ENCODE measurements at places on chromosomes 11 and 22.

DNA sequence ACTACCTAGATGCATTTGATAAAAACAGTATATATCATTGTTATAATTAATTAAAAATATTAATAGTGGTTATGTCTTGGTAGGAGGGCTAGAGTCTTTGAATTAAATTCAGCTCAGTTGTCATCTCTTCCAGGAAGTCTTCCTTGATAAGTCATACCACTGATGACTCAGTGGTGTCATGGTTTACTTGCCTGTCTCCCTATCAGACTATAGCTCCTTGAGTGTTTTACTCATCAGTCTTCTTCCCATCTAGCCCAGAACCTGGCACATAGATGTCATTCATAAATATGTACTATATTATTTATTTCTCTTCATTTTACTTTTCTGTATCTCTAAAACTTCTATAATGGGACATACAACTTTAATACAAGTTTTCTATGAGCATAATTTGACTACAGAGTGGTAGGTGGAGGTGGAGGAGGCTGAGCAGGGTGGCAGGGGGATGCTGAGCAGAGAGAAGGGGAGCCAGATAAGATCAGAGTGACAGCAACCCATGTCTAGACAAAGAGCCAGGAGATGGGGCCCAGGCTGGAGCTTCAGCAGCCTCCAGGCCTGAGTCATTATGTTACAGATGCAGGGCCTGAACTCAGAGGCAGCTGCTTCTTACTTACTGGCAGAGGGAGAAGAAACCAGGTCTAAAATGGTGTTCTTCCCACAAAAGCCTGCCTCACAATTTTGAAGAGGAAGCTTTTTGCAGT, 82.3 kb upstream of the PHOX2A start:
- DNase-seq: no peak

- no peak for DNase-seq
Measured at GRCh38 chr11:131534611-131535010, 164.2 kb downstream of the NTM start.

DNA sequence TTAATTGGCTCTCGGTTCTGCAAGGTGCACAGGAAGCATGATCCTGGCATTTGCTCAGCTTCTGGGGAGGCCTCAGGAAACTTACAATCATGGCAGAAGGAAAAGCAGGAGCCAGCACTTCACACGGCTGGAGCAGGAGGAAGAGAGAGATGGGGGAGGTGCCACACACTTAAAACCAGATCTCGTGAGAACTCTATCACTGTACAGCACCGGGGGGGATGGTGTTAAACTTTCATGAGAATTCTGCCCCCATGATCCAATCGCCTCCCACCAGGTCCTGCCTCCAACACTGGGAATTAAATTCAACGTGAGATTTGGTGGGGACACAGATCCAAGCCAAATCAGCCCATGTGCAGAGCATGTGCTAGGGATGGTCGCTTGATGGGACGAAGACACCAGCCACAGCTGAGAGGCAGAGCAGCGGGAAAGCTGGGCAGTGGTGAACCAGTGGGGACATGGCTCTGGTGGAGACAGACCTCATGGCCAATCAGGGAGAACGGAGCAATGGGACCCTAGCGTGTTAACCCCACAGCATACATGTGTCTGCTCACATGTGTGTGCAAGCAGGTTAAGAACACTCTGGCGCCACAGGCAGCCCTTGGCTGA, 6.2 kb downstream of the TANGO2 start:
- no peak for DNase-seq

DNA sequence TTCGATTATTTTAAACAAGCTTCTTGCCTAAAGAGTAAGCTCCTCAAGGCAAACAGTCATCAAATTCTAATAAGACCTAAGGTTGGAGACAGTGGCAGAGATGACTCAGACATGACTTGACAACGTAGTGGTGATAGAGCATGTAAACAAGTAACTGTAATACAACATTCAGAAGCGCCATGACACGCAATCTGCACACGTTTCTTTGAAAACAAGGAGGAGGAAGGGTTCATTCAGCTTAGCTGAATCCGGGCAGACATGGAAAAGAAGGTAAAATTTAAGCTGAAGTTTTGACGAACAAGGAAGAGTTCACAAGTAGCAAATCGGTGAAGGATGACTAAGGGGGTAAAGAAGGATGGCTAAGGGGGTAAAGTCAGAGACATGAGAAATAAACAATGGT, 152.4 kb upstream of the ZC3H12C start:
- DNase-seq: no peak

- DNase-seq: no peak
Measured at GRCh38 chr11:7512525-7513233, 1.1 kb upstream of the PPFIBP2 start.

Measured in amniotic stem cell (primary cell).